T-cell (primary cell): ENCODE measurements at places on chromosomes 5 and 9.

DNA sequence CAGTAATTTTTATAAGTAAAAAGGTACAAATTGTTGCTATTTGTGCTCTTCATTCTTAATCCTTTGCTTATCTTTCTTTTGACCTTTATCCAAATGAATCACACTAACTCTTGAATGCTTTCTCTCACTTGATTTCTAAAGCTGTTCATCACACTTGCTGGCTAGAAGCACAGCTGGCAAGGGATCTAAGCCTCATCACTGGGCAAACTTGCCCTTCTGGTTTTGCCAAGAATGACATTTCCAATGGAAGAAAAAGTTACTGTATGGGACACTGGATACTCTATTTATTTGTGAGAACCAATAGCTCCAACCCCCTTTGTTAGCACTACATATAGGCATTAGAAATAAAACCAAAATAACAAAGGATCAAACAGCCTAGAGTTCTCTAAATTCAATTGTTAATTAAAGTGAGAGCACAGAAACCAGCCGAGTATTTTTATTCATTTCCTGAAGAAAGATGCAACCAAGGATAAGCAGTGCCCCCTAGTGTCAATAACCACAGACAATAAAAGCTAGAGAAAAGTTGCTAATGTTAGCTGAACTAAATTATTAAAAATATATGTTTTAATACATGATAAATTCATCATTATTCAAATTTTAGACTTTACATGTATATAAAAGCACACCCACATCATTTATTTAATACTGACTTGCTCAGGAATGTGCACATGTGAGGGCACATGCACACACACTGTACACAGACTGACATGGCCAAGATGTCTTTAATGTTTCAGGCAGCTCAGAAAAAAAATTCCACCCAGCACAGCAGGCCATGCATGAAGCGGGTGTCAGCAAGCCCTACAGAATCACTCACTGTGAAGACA is 59.8 kb upstream of the POU5F2 start:
- H3K36me3 ChIP-seq: no peaks in the 10 kb centered on the region
- no peak for DNase-seq
- H3K4me1 ChIP-seq: no peaks in the 10 kb centered on the region
- H3K4me3 ChIP-seq: no peak overlapping the region

- no peaks in the 10 kb centered on the region for H3K36me3 ChIP-seq
- no peaks in the 10 kb centered on the region for H3K4me1 ChIP-seq
- no peak overlapping the region for H3K27ac ChIP-seq
- H3K27me3 ChIP-seq: no peaks in the 10 kb centered on the region
Observed at GRCh38 chr5:63553073-63553472, 409.2 kb downstream of the HTR1A start.

DNA sequence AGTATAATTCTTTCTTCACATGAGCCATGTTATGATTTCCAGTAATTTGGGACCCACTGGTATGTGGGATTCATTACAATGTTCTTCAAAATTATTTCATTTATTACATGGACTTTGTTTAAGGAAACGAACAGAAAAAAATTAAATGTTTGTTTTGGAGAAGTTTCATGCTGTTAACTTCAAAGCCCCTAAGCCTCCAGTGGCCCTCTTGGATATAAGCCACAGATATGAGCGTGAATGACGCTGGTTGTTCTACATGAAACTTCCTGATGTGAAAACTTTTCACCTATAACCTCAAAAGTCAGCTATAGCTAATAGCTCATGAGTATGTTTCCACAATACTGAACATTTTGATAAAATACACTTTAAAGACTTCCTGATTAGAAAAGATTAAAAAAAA is 334.2 kb downstream of the PDE4D start:
- H3K27me3 ChIP-seq: no peaks in the 10 kb centered on the region

GRCh38 chr9:135772056-135772646 is 70.2 kb downstream of the KCNT1 start:
- no peaks in the 10 kb centered on the region for H3K36me3 ChIP-seq
- DNase-seq: no peak
- no peak overlapping the region for H3K4me3 ChIP-seq
- no peaks in the 10 kb centered on the region for H3K27me3 ChIP-seq
- no peaks in the 10 kb centered on the region for H3K4me1 ChIP-seq

DNA sequence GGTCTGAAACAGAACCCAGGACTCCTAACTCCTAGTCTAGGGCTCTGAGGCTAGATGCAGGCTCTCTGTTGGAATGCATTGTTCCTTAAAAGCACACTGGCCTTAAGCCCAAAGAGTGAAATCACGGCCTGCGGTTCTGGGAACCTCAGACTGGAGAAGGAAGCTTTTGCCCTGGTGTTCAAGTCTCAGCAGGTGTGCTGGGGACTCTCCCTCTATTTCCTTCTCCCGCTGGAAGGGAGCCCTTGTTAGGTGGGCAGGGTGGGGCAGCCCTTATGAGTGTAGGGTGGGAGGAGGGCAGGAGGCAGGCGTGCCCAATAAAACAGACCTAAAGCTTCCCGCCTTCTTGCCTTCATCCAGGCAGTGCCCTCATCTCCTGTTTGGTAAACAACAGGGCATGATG is 1.8 kb upstream of the PPARGC1B start:
- peaks cover 21% of the 10 kb centered on the region for H3K4me1 ChIP-seq
- H3K36me3 ChIP-seq: no peaks in the 10 kb centered on the region
- no peaks in the 10 kb centered on the region for H3K27me3 ChIP-seq
- no peak overlapping the region for H3K4me3 ChIP-seq

GRCh38 chr9:111016426-111017045 is 21.7 kb downstream of the LPAR1 start:
- H3K27me3 ChIP-seq: no peaks in the 10 kb centered on the region
- H3K4me1 ChIP-seq: no peaks in the 10 kb centered on the region
- H3K36me3 ChIP-seq: no peaks in the 10 kb centered on the region
- no peak overlapping the region for H3K4me3 ChIP-seq
- no peak overlapping the region for H3K27ac ChIP-seq

GRCh38 chr9:73575101-73576060 is 423.7 kb downstream of the ANXA1 start:
- H3K27ac ChIP-seq: no peak overlapping the region
- H3K27me3 ChIP-seq: no peaks in the 10 kb centered on the region
- no peak for DNase-seq

- no peak overlapping the region for H3K4me3 ChIP-seq
- peaks cover 3% of the 10 kb centered on the region for H3K27me3 ChIP-seq
- no peaks in the 10 kb centered on the region for H3K4me1 ChIP-seq
- no peak for DNase-seq
- no peaks in the 10 kb centered on the region for H3K36me3 ChIP-seq
Observed at GRCh38 chr5:54774281-54775170, 210.9 kb downstream of the ESM1 start.

- no peaks in the 10 kb centered on the region for H3K4me1 ChIP-seq
- DNase-seq: no peak
- H3K27ac ChIP-seq: no peak overlapping the region
Observed at GRCh38 chr5:161274951-161275350, 271.6 kb downstream of the GABRB2 start.

- no peak overlapping the region for H3K27ac ChIP-seq
- H3K4me3 ChIP-seq: no peak overlapping the region
- H3K27me3 ChIP-seq: no peaks in the 10 kb centered on the region
- no peak for DNase-seq
- H3K4me1 ChIP-seq: peaks cover 17% of the 10 kb centered on the region
- H3K36me3 ChIP-seq: no peaks in the 10 kb centered on the region
Observed at GRCh38 chr5:112919972-112920371, 2.1 kb downstream of the REEP5 start.

- H3K27me3 ChIP-seq: no peaks in the 10 kb centered on the region
- H3K27ac ChIP-seq: no peak overlapping the region
- H3K4me3 ChIP-seq: no peak overlapping the region
- H3K4me1 ChIP-seq: peaks cover 6% of the 10 kb centered on the region
- no peak for DNase-seq
Observed at GRCh38 chr9:121371495-121372061, 1.5 kb upstream of the STOM start.

DNA sequence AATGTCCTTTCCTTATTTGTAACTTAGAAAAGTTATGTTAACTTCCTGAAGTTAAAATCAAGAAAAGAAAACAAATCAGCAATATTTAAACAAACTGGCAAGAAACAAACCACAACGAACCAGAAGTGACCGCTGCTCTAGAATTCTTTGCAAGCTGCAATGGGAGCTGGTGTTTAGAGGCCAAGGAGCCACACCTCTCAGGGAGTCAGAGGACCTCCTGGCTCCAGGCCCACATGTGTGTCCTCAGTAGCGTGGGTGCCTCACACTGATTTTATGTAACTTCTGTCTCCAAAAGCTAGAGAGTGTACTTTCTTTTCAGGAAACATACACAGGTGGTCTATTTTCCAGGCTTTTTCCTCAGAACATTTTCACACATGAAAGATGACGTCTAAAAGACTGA is 100.4 kb downstream of the IRX2 start:
- H3K27ac ChIP-seq: no peak overlapping the region
- H3K4me1 ChIP-seq: no peaks in the 10 kb centered on the region

DNA sequence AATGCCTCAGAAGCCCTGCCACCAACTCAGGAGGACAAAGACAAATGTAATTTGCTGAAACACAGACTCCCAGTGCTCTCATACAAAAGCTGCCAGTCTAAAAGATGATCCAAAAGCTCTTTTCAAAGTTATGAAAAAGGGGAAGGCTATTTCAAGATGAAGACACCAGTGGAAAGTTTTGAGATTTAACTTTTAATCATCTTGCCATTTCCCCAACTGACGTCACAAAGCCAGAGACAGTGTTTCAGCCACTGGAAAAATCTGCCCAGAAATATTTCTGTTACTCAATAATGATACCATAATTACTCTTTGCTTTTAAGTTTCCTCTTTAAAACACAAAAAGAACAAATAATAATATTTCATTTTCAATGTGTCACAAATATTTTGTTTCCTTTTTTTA is 20.9 kb downstream of the ENG start:
- no peak for DNase-seq
- peaks cover 2% of the 10 kb centered on the region for H3K4me1 ChIP-seq
- H3K27ac ChIP-seq: no peak overlapping the region
- no peak overlapping the region for H3K4me3 ChIP-seq
- no peaks in the 10 kb centered on the region for H3K36me3 ChIP-seq

DNA sequence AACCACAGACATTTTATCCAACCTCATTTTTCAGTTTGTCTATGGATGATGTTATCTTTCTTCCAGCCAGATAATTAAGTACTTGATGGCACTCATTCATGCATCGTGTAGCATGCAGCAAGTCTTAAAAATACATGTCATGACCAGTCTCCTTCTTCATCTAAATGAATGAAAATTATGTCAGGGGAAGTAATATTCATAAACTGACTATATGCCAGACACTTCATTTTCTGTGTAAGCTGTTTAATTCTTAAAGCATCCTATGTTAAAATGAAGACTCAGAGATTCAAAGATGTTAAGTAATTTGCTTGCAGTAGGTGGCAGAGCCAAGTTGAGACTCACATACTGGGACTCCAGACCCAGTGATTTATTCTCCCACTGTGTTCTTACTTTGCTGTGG is 181.7 kb upstream of the CD180 start:
- H3K27ac ChIP-seq: no peak overlapping the region
- no peak for DNase-seq
- H3K36me3 ChIP-seq: no peaks in the 10 kb centered on the region
- no peak overlapping the region for H3K4me3 ChIP-seq

- H3K4me1 ChIP-seq: no peaks in the 10 kb centered on the region
- no peaks in the 10 kb centered on the region for H3K27me3 ChIP-seq
Observed at GRCh38 chr5:9894571-9895301, 264.6 kb upstream of the TAS2R1 start.

DNA sequence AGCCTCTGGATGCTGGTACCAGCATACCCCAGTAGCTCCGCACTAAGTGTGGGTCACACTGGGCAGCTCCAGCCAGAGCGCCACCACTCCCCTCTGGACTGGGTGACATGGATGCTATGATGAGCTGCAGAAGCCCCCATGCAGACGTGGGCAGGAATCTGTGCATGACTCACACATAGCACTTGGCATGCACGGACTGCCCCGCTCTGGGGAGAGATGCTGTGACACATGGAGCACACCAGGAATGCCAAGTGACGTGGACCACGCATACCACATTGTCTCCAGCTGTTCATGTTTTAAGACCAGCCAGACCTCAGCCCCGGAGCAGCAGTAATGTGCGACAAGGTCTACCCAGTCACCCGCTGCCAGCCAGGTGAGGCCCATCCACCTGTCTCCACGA is 64.1 kb downstream of the SEMA4D start:
- no peaks in the 10 kb centered on the region for H3K27me3 ChIP-seq
- H3K4me3 ChIP-seq: no peak overlapping the region
- H3K36me3 ChIP-seq: peaks cover 36% of the 10 kb centered on the region
- H3K27ac ChIP-seq: no peak overlapping the region
- DNase-seq: no peak

DNA sequence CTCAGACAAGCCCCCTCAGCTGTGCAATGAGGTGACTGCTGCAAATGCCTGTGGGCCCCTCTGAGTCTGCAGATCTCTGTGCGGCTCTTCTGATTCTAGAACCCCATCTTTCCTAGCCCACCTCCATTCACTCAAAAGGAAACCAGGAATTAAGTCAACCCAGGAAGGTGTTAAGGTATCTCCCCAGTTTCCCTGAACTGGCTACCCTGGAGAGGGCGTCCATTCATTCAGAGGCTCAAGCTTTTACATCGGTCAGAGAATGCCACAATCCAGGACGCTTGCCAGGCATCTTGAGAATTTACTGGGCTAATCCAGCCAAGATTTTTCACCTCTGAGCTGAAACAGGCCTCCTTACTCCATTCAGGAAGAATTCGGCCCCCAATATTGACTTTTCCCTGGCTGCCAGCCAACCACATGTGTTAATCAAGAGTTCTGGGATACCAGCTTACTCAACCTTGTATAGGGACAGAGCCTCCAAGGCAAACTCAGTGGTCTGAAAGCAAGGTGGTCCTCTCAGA is 889 bp upstream of the ADAMTS12 start:
- H3K4me1 ChIP-seq: no peaks in the 10 kb centered on the region
- no peak for DNase-seq
- no peak overlapping the region for H3K27ac ChIP-seq
